ENCODE measurements at places on chromosomes 2 and 18.

DNA sequence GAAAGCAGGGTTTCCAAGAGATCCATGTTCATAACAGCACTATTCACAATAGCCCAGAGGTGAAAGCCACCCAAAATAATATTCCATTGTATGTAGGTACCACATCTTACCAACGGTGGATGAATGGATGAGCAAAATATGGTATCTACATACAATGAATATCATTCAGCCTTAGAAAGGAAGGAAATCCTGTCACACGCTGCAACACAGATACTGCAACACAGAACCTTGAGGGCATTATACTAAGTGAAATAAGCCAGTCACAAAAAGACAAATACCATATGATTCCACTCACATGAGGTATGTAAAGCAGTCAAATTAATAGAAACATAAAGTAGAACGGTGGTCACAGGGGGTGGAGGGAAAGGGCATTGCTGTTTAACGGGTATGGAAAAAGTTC is 155.7 kb downstream of the DTNB start:
- DNase-seq = no peak

DNA sequence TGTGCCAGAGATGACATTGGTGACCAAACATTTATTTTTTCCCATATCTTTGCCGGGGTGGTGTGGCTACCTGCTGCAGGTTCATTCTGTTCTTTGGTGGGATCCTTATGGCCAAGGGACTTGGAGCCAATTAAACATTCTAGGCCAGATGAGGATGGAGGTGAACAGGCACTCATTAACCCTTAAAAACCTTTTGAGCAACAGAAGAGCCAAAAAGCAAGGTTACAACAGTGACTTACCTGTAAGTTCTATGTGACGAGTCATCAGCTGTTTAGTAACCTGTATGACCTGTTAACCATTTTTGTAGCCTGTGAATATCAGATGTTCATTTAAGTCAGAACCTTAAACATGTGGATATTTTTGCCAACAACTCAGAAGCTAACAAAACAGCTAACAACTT is 105.6 kb downstream of the XRCC5 start:
- DNase-seq = no peak

DNA sequence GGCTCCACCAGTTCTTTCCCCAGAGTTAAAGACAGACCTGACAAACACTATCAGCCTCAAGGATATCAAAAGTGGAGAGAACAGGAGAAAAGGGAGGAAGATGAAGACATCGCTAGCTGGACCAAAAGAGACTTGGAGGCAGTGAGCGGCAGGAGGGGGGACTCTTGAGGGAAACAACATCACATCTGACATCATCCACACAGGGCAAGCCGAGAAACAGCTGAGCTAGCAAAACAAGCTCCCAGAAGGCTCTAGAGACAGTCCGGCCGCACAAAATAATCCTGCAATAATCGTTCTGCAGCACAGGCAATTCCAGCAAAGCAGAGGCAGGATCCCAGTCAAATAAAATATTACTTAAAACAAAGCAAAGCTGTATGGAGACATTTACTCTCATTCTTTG is 239.8 kb downstream of the EN1 start:
- no peak for DNase-seq

GRCh38 chr2:217465100-217465499 is 537.7 kb downstream of the TNS1 start:
- DNase-seq = no peak

- no peak for DNase-seq
These were observed 28.4 kb downstream of the SCYGR8 start for GRCh38 chr2:227774011-227774624.

- DNase-seq = peak; percentile 75
These were observed 11.7 kb upstream of the DCTN1 start for GRCh38 chr2:74391580-74392448.

DNA sequence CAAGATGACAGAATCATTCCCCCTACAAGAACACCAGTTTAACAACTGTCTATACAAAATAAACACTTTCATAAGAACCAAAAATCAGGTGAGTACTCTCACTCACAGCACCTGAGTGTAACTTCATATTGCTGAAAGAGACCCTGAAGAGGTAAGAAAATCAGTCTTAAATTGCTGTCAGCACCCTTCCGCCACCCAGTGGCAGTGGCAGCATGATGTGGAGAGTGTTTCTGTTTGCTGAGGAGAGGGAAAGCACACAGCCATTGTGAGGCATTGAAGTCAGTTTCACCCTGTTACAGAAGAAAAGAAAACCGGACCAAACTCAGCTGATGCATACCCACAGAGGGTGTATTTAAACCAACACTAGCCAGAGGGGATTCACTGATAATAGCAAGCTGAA is 1240.8 kb upstream of the CRIM1 start:
- no peak for DNase-seq

DNA sequence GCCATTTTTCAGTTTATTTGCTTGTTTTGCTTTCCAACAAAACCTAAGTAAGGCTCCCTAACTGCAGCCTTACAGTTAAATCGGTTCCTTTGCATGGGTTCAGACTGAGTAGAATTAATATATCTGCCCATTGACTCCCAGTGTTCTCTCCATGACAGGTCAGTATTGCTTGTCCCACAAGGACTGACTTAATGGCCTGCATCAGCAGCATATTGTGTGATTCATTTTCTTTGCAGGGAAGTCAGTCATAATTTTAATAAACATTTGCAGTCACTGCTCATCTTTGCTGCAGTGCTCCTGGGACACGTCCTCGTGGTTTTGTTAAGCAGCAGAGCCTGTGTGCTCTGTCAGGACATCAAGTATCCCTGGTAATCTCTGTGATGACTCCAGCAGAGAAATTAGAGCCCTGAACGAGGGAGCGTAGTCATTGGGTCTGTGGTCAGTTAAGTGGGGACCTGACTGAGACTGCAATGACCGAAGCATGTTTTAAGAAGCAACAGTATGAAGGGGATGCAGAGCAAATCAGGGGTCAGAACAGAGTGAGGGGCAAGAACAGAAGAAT is 93.3 kb downstream of the CDH20 start:
- no peak for DNase-seq

DNA sequence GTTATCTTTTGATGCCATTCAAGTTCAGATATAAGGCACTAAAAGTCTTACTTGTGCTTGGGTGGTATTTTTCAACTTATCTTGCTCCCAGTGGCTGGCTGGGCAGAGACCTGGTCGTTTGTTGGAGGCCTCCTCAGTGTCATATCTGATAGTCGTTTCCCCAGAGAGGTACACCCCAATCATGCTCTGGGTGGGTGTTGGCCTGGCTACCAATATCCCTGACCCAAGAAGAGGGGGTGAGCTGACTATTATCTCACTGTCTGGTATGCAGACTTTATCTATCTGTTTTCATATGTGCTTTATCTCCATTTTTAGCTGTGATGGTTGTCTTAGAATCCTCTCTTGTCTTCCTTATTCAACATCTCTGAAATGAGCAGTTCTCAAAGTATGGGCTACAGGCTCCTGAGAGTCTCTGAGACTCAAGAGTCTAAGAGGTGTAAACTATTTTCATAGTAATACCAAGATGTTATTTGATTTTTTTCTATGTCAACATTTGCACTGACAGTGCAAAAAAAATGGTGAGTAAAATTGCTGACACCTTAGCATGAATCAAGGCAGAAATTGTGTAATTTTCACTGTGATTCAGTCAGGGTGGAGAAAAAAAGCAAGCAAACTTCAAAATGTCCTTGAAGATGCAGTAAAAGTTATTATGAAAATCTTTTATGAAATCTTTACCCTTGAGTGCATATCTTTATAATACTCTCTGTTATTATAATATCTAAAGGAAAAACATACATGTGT is 12.3 kb upstream of the PLEK start:
- no peak for DNase-seq

- no peak for DNase-seq
These were observed 41.5 kb upstream of the EPC2 start for GRCh38 chr2:148602885-148603561.

All from glomerular endothelial cell (primary cell).